Left colon (tissue), 2 donors: ENCODE measurements at places on chromosomes 6 and 20. TPM values are rescaled to one million over a fixed set of nuclear protein-coding genes. Genes with fewer than 3 reads are reported as not detected.

Gene RIPPLY2
- total RNA-seq: not detected

Gene PSORS1C2
- total RNA-seq: not detected

Gene C6orf15
- total RNA-seq: not detected

Gene SAMD3
- 2.0 TPM for total RNA-seq

Gene PHACTR3
- total RNA-seq: 0.47 TPM

Gene KIF25
- total RNA-seq: 0.22 TPM

Gene VSTM2L
- total RNA-seq: 1.1 TPM

Gene MYBL2
- 11.7 TPM for total RNA-seq

Gene PRDM1
- 25.9 TPM for total RNA-seq

Gene PDYN
- not detected for total RNA-seq

Gene TGM2
- 33.9 TPM for total RNA-seq

Gene TPD52L1
- total RNA-seq: 15.8 TPM

Gene ABHD16B
- not detected for total RNA-seq

Gene DAAM2
- 9.8 TPM for total RNA-seq

Gene GJA1
- total RNA-seq: 6.5 TPM

Gene SIM1
- not detected for total RNA-seq

Gene TNFRSF21
- 67.7 TPM for total RNA-seq

Gene WRNIP1
- 44.3 TPM for total RNA-seq

Gene PLCB4
- total RNA-seq: 45.3 TPM

Gene RAB44
- 0.42 TPM for total RNA-seq
